Left colon (tissue), 2 donors: ENCODE measurements at places on chromosomes 2 and 18.

DNA sequence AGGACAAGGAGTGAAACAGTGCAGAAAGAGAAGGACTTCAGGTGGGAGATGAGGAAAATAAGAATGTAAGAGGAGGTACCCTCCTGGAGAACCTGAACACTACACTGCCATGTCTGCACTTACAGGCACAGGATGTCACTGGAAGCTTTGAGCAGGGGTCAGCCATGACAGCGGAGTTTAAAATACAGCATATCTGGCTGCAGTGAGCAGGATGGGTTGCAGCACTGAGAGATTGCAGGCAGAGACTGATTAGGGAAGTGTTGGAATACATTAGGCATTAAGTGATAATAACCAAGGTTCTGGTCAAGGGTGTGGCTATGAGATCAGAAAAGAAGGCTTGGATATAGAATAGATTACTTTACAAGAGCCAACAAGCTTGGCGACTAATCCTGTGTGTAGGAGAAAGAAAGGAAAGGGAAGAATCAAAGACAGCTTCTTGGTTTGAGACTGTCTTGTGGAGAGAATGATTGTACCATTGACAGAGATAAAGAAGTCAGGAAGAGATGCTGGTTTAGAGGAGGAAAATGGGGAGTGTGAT lies 171.1 kb upstream of the RBMS1 start:
- DNase-seq = no peak

DNA sequence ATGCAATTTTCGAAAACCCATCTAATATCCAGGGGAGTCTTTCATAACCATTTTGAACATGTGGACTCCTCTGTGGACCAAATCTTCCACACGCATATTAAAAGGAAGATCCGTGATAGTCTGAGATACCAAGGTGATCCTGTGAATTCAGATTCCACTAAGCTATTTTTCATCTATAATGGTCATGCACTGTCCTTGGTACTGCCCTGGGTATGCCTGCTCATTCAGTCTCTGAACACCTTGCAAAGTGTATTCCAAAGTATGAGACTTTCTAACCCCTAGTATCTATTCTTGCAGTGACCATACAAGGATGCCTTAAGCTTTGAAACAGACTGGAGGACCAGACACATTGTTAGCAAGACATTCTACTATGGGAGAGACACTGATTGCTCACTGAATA lies 217.6 kb upstream of the CCDC150 start:
- DNase-seq = no peak

DNA sequence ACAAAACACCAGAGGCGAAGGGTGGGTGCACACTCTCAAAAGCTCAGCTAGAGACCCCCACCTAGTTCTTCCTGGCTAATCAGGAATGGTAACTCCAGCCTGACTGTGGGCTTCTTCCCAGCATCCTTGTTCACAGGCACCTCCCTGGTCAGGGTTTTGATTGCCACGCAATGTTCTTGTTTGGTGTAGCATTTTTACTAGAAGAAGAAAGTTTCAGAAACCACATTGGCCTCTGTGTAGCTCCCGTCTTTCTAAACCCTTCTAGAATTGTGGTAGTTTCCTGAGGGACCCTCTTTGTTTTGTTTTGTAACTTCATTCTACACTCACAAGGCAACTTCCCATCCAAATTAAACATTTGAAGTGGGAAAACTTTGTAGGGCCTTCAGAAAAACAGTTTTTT lies 254.5 kb upstream of the EPAS1 start:
- no peak for DNase-seq

DNA sequence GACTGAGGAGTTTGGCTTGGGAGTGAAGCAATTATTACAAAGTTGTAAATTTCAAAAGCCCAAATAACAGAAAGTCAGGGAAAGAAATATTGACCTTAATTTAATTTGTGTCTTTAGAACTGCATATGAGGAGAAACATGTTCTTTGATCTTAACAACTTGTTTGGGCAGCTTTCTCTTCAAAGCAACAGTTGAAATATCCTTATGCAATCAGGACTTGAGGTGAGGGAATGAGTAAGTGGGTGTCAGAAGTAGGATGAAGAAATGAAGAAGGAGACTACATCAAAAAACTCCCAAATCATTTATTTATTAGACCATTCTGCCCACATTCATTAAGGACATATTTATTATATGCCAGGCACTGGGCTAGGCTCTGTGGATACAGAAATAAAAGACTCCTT lies 129.4 kb downstream of the GCA start:
- no peak for DNase-seq

DNA sequence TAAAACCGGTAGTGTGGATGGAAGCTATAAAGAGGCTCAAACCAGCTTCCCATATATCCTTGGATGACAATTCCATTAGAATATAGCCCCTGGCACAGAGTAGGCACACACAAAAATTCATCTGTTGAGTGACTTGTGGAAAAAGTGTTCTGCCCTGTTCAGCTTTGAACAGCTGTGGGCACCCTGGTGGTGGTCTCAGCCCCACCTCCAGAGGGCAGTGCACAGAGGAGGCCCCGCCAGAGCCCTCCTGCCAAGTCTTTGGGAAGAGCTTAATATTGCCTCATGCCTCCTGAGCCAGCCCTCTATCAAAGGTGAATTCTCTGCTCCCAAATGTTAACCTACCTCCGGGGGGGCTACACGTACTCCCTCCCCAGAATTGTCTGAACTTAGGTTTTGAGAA lies 30.4 kb downstream of the EPAS1 start:
- no peak for DNase-seq

DNA sequence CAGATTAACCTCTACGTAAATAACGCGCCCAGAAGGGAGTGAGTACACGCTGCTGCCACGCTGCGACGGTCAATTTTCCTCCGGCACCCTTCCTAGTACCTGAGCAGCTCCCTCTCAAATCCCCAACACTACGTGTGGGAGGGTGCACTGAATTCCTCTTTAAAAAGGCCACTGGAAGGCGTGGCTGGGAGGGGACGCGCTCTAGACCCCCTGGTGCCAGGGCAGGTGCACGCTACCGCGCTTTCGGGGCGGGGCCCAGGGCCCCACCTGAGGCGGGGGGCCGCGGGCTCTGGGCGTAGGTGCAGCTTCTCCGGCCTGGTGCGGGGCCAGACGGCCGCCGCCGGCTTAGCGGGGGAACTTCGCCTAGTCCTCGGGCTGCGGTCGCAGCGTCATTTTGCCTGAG lies 668 bp upstream of the ANKRD12 start:
- DNase-seq = peak; percentile 74

GRCh38 chr18:297936-298335 lies 30.1 kb upstream of the THOC1 start:
- DNase-seq = no peak

DNA sequence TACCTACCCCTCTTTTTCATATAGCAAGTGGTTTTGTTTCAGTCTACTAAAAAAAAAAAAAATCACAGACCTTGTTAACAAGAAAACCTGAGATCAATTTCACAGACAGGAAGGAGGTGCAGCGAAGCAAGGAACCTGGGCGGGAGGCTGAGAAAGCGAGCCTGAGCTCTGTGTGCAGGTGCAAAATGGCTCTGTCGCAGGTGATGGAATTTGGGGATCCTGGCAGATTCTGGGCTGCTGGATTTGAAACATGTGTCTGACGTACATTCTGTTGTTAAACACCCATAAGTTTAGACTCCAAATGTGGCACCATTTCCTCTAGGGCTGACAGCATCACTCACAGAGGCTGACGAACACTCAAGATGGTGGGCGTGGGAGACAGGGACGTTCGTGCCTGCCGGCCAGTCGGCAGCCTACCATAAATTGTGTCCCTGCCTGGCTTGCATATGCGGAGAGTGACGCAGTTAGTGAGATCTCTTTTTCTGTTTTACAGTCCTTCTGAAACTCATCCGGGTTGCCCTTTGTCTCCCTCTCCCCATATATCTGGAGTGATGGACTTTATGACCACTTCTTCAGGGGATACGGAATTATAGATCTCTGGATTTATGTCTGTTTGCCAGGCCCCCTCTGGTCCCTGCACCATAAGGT lies 8.8 kb upstream of the DDX1 start:
- DNase-seq = no peak

- DNase-seq = no peak
Observed at GRCh38 chr18:53375621-53376020, 848.8 kb downstream of the MBD2 start.

DNA sequence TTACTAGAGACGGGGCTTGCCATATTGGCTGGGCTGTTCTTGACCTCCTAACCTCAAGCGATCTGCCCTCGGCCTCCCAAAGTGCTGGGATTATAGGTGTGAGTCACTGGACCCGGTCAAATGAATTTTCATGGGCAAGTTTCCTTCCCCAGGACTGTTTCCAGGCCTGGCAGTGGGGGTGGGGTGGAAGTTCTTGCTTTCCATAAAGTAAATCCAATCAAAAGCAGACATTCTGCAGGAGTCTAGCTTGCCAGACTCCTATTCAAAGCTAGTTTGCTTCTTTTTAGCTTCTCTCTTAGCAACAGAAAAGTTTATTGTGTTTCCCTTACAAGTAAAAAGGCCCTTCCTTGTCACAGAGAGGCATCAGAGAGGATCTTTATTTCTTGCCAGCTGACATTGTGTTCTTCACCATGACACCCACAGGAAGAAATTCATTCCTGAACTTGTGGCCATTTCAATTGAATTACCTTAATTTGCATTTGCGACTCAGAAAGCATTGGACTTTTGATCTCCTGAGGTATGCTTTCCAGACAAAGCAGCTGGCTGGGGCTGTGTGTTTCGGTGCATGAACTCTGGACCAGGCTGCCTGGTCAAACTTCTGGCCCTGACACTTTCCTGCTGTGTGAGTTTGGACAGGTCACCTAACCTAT lies 37.9 kb downstream of the LYPD1 start:
- DNase-seq = peak; percentile 49

DNA sequence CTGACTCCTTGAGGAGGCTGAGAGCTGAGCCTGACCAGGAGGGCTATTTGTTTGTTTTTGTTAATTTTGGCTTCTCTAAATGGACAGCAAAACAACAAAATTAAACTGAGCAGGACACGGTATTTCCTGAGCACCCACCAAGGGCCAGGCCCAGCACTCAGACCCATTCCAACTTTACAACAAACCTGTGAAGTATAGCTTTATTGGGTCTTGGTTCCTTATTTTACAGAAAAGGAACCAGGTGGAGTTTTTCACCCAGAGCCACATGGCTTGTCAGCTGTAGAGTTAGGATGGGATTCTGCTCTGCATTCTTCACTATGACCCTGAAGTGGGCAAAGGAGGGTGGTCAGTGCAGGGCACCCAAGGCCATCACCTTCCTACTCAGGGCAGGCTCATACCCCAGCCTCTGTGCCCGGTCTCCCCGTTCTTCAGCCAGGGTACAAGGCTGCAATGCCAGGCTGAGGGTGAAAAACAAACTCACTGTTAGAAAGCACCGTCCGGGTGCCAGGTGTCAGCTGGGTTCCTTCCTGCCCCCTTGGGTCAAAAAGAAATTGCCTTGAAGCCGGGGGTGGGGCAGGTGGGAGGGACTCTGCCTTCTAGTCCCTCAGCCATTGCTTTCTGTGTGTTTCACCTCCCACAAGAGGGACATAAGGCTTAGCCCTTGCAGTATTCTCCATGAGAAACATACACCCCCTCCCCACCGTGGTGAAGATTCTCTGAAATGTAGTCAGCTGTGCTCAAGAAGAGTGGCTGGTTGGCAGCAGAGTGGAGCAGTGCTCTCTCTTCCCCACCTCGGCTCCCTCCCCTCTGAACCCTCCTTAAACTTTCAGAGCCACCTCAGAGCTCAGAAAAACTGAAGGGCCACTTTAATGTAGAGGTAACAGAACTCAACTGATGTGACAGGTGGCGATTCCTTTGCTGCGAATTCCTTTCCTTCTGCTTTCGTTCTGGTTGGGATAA lies 2.2 kb downstream of the PSD4 start:
- no peak for DNase-seq

DNA sequence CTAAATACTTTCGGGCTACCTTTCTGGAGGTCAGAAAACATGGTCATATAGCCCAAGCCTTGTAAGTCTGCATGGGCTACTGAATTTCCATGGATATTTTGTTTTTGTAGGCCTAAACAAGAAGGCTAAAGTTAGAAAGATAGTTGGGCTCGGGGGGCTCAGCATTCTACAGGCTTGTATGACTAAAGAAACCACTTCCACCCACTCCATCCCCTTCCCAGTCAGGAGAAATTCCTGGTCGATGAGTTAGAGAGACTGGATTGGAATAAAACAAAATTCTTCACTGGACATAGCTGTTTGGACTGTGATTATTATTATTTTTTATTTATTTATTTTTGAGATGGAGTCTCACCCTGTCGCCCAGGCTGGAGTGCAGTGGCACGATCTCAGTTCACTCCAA lies 539.4 kb upstream of the TNP1 start:
- no peak for DNase-seq

- no peak for DNase-seq
Observed at GRCh38 chr2:143936848-143937722, 582.8 kb downstream of the ZEB2 start.

DNA sequence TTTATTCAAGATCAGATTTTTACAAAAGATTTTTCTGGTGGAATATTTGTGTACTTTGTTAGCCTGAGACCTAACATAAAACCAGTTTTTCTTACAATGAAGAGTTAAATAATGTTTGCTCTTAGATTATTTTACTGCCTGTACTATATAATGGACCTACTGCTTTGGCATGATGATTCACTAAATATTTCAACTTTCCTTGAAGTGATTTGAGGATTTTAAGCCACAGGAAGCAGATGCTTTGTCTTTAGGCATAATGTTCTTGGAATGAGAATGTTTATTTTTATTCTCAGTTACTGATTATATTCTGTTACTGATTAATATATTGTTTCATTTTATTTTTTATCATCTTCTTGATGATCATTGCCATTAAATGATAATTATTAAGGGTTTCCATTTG lies 175.3 kb upstream of the LRP1B start:
- DNase-seq = no peak

DNA sequence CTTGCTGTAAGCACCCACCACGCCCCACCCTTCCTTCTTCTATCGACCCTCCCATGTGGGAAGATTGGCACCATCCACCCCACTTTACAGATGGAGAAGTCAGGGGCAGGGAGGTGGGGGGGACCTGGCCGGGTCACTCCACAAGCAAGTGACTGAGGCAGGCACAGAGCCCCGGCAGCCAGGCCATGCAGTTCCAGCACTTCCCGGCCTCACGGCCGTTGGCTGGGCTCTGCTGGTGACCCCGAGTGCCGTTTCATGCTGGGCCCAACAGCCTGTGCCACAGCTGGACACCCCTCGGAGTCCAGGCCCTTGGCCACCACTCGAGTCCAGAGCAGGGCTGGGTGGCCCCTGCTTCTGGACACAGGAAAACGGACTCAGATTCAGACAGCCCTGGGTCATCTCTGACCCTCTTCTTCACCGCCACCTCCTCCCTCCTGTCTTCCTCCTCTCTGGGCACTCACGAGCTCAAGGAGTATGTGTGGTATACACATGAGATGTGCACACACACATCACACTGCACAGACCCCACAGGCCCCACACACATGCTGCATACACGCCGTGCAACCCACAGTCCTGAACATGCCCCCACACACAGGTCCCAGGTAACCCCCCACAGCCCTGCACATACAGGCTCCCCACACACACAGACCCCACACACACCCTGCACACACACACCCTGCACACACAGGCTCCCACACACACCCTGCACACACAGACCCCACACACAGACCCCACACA lies 89.3 kb upstream of the GPC1 start:
- no peak for DNase-seq

- peak; percentile 67 for DNase-seq
Observed at GRCh38 chr2:160324161-160324800, 124.2 kb upstream of the ITGB6 start.

- no peak for DNase-seq
Observed at GRCh38 chr2:240705204-240705791, 13.6 kb downstream of the AQP12A start.

- no peak for DNase-seq
Observed at GRCh38 chr2:11720752-11721151, 25.7 kb upstream of the LPIN1 start.

GRCh38 chr2:24907116-24907515 lies 12.9 kb downstream of the ADCY3 start:
- DNase-seq = no peak

- no peak for DNase-seq
Observed at GRCh38 chr18:54616220-54616848, 25.3 kb downstream of the DYNAP start.
